Jurkat, Clone E6-1 (cell line): ENCODE measurements at places on chromosomes 16 and 17.

GRCh38 chr16:69438465-69438864, 14.0 kb downstream of the CYB5B start:
- no peak for DNase-seq

DNA sequence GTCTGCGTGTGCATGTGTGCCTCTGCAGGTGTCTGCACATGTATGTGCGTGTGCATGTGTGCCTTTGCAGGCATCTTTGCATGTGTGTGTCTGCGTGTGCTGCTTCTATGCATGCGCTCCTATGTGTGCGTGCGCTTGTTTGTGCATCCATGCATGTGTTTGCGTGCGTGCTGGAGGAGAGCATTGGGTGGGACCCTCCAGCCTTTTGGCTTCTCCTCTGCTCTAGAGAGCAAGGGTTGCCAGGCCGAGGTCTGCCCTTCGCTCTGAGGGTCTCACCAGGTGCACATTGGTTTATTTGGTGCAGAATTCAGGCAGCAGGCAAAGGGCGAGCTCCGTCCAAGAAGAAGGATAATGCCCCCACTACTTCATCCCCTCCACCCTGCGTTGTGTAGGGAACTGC, 1.1 kb upstream of the RAB40B start:
- no peak for DNase-seq

DNA sequence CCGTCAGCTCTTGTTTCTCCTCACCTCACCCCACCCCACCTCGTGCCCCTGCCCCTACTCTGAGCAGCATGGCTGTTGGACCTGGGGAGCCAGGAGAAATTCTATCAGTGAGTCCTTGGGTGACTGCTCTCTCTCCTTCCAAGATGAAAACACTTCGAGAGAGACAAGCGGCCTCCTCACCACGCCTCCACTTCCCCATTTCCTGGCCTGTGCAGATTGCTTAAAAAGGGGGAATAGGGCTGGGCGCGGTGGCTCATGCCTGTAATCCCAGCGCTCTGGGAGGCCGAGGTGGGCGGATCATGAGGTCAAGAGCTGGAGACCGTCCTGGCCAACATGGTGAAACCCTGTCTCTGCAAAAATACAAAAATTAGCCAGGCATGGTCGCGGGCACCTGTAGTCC, 9.5 kb downstream of the DLX4 start:
- DNase-seq = no peak

DNA sequence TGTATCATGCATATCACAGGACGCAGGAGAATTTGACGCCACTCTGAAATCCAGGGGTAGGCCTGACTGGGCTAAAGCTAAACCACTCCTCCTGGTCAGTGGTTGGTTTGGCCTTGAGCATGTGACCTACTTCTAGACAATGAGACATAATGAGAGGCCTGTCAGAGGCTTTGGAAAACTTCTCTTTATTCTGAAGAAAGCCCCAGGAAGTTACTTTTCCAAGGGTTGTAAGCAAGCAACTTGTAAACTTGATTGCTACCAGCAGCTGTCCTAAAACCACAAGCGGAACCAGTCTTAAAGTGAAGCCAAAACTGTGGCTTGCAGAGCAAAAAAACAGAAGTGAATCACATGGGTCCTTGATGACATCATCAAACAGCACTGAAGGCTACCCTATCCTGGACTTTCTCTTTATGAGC, 138.2 kb upstream of the COX10 start:
- DNase-seq = no peak

DNA sequence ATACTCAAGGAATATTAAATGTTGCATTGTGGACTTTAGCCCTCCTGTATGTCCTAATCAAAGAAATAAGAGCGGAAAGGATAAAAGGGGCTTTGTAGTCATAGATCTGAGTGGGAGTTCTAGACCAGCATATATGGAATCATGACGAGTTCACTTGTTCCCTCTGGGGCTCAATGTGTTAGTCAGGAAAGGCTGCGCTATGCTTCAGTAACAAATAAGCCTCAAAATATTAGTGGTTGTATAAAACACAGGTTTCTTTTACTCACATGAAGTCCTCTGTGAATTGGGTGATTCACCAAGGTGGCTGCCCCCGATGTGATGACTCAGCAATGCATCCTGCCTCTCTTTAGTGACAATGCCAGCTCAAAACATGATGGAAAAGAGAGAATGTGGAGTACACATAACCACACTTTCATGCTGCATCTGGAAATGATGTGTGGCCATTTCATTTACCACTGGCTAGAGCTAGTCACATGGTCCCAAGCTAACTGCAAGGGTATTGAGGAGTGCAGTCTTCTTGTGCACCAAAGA, 63.3 kb upstream of the IRX5 start:
- DNase-seq = no peak

GRCh38 chr17:4540687-4541327, 14.4 kb downstream of the MYBBP1A start:
- no peak for DNase-seq

- DNase-seq = no peak
Measured at GRCh38 chr16:20363191-20363590, 10.7 kb upstream of the UMOD start.

DNA sequence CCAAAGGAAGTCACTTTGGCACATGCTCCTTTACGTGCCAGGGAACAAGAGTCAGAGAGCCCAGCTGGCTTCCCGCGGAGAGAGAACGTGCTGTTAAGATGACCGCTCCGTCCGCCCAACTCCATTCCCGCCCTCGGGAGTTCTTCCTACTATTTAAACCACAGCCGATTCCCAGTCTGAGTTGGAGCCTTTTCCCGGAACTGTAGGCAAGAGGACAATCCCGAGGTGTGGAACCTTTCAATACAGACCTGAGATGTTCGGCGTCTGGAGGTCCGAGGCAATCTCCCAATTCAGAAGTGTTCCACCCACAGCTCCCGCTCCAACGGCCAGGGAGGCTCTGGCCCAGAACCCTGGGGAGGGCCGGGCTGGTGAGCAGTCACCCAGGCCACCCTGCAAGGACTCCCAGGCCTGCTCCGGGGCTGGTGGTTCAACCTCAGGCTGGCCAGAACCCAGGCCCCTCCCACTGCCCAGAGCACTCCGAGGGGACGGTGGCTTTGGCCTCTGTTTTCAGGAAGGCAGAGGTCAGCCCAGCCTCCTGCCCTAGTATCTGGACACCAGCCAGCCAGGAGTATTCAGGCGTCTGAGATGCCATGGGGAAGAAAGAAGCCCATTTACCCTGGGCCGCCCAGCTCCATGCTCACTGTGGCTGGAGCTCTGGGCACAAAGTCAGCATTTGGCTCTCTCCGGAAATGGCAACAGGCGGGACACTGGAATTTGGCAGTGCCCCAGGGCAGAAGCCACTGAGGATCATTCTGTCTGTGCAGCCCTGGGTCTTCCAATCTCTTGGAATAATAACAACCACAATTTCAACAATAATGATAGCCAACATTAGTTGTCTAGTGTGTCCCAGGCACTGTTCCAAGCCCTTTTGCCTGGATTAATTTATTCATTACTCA, 21.4 kb downstream of the EMP2 start:
- DNase-seq = no peak

- DNase-seq = no peak
Measured at GRCh38 chr17:50634915-50635731, 442 bp downstream of the ABCC3 start.

GRCh38 chr17:73485130-73485529, 159.1 kb downstream of the SDK2 start:
- DNase-seq = no peak

DNA sequence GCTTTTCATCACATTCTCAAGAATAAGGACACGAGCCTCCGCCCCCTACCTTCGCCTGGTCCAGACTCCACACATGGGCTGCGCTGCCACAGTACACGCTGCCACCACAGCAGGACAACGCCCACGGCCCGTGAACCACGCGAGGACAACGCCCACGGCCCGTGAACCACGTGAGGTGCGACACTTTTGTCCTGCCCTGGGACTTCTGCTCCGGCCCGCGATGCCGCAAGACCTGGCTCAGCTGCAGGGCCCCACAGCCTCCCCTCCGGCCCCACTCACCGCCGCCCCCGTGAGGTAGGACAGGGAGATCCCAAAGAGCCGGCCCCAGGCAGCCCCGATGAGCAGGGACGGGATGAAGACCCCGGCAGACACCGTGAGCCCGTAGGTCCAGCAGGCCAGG, 5.9 kb upstream of the CCDC154 start:
- DNase-seq = no peak

- DNase-seq = no peak
Measured at GRCh38 chr17:54063639-54064038, 240.9 kb downstream of the KIF2B start.

DNA sequence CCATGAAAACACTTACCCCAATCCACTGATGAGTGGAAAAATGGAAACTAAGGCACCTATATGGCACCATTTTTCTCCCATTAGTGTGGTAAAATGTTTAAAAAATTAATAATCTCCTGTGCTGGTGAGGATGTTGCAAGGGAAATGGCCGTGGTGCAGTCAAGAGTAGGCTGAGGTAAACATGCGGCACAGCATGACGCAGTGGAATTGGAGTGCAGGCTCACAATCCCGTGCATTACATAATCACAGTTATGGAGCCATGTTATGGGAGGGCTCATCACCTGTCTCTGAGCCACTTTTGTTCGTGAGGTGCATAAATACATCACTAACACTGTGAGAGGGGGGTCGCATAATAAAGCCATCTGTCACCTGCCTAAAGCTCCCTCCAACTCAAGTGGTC, 164.4 kb upstream of the XYLT1 start:
- DNase-seq = no peak

DNA sequence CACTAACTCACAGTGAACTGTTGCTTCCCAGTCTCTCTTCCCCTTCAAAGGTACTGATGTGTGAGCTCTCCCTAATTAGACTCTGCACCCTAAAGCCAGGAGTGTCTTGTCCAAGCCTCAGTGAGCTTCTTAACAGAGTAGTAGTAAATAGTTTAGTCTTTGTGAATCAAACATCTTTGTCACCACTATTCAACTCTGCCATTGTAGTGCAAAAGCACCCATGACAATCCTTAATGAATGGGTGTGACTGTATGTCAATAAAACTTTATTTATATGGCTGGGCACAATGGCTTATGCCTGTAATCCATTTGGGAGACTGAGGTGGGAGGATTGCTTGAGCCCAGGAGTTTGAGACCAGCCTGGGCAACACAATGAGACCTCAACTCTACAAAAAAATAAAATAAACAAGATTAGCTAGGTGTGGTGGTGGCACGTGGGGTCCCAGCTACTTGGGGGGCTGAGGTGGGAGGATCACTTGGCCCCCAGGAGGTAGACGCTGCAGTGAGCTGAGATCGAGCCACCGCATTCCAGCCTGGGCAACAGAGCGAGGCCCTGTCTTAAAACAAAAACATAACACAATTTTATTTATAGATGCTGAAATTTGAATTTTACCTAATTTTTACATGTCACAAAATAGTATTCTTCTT, 45.5 kb upstream of the TNRC6A start:
- DNase-seq = no peak

DNA sequence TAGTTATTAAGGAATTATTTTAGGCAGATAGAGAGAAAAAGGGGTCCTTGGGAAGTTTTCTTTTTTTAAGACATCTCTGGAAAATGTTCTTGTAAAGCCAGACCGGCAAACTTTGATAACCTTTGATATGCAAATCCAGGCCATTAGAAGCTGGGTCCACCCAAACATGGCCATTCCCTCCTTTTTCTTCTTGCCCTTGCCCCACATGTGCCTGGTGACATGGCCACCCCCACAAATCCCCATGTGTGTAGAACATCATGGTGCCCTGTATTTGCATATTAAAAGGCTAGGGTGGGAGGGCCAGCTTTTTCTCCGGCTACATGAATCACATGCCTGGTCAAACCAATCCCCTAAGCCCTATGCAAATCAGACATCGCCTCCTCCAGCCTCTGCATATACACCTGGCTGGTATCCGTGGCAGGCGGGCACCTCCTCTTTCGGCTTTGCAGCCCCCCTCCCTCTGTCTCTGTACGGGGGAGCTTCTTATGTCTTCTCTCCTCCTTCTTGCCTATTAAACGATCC, 43.9 kb upstream of the LYRM9 start:
- DNase-seq = no peak

DNA sequence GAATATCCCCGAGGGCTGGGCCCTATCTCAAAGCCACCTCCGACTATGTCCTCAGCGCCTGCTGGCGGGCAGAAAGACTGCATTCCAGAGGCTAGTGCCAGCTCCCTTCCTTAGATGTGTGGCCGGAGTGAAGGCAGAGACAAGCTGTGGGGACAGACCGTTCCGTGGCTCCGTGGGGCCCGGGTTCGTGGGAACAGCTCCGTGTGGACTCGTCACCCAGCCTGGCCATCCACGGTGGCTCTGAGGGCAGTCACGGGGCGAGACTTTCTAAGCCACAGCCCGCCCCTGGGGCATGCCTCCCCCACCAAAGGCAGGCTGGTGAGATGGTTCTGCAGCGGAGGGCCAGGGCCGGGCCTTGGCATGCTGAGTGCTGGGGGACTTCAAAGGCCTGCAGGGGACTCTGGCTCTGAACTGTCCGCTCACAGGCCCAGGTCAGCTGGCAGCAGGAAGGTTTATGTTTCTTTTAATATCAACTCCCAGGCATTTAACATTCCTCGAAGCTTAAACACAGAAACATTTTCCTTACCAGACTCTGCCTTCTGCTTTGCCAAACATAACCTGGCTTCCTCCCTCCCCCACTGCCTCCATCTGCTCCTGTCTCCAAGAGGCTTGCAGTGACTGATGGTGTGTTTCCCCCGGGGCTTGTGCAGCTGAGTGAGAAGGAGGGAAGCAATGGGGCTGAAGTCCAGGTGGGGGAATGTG, 50.4 kb downstream of the TIMM22 start:
- no peak for DNase-seq

DNA sequence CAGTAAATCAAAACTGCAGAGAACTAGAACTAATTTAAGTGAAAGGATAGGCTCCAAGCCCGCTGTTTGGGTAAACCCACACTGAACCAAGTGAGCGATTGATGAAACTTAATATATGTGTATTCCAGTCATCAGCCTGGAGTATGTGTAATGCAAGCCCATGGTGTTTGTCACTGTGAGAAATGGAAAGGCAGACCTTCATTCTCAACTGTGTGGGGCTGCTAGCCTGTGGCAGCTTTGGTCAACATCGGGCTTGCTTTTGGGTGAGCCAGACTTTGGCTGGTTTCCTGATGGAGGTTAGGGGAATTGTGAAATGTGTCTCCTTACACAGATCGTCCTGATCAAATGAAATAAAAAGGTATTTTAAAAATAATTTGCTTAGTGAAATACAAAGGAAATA, 279.9 kb downstream of the IRX3 start:
- no peak for DNase-seq

- no peak for DNase-seq
Measured at GRCh38 chr16:68517606-68518166, 21.4 kb upstream of the ZFP90 start.

DNA sequence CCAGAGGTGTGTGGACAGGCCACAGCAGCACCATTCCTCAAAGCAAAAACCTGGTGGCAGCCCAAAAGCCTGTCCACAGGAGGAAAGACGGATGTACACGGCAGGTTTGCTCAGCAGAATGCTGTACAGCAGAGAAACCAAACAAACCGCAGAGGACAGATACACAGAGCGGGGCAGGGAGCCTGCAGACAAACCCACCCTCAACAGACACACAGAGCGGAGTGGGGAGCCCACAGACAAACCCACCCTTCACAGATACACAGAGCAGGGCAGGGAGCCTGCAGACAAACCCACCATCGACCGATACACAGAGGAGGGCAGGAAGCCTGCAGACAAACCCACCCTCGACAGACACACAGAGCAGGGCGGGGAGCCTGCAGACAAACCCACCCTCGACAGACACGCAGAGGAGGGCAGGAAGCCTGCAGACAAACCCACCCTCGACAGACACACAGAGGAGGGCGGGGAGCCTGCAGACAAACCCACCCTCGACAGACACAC, 53.0 kb upstream of the METRNL start:
- no peak for DNase-seq
